ENCODE measurements at places on chromosomes 4 and X. TPM values are rescaled to one million over a fixed set of nuclear protein-coding genes. Genes with fewer than 3 reads are reported as not detected.

DNA sequence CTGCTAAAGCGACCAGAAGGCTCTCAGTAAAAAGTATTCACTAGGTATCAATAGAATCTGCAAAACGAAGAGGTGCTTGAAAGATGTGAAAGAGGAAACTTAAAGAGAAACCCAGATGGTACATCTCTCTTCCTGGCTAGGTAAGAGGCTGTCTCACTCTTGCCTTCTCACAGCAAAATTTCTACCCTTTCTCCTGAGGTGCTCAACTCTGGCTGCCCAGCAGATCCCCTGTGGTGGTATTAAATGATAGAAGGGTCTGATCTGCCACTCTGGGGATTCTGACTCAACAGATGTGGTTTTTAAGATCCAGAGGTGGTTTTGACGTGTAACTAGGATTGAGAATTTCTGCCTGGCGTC is 14.9 kb upstream of the TSPAN5 start:
- H3K27me3 ChIP-seq = no peaks in the 10 kb centered on the region
- H3K4me3 ChIP-seq = no peak overlapping the region
- no peak for DNase-seq
- no peaks in the 10 kb centered on the region for H3K4me1 ChIP-seq
- H3K27ac ChIP-seq = no peak overlapping the region
- H3K36me3 ChIP-seq = no peaks in the 10 kb centered on the region

- no peak for DNase-seq
- no peaks in the 10 kb centered on the region for H3K27me3 ChIP-seq
- H3K27ac ChIP-seq = no peak overlapping the region
- H3K4me3 ChIP-seq = no peak overlapping the region
Measured at GRCh38 chr4:55018521-55018920, 106.9 kb downstream of the KDR start.

- H3K27ac ChIP-seq = no peak overlapping the region
- no peak overlapping the region for H3K4me3 ChIP-seq
Measured at GRCh38 chr4:89175611-89176010, 64.3 kb downstream of the TIGD2 start.

DNA sequence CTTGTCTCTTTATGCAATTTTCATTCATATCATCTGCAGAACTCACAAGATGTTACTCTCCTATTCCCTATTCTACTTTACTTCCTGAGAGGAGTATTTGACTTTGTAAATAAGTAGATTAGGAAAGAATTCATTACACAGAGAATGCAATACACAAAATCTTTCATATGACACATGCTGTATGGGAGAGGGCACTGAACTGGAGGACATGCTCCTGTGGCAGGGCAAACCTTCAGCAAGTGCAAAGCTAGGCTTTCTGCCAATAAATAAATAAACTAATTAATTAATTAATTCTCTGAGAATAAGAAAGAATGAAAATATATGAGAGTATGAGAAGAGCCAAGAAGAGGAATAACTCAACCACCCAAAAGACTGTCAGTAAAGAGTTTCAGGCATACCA is 33.9 kb downstream of the THAP9 start:
- no peak for DNase-seq
- no peaks in the 10 kb centered on the region for H3K4me1 ChIP-seq

GRCh38 chrX:39174772-39175417 is 373.6 kb downstream of the MID1IP1 start:
- no peak overlapping the region for H3K4me3 ChIP-seq
- H3K27ac ChIP-seq = no peak overlapping the region
- H3K27me3 ChIP-seq = no peaks in the 10 kb centered on the region
- no peaks in the 10 kb centered on the region for H3K36me3 ChIP-seq
- DNase-seq = peak; percentile 10
- H3K4me1 ChIP-seq = no peaks in the 10 kb centered on the region

Gene TCEAL7
- total RNA-seq = 1.4 TPM

DNA sequence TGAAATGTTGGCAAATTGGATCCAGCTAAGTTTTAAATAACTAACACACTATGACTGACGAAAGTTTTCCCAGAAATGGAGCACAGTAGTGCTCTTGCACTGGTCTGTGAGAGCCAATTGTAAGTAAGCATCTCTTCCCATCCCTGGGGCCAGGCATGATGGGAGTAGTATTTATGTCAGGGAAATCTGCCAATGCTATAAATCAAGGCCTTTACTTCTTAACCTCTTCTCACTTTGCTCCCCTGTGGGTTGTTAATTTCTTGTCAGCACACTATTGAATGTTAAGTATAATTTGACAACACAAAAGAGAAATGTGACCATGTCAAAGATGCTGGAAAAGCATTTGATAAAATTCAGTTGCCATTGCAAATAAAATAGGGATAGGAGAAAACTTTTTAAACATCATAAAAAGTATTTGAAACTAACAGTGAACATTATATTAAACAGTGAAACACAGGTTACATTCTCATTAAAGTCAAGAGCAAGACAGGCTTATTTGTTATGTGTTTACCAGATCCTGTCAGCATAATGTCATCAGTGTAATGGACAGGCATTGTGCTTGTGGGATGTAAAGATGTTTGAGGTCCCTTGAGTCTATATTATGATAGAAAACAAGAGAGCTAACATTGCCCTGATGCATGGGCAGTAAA is 5.0 kb downstream of the F8A1 start:
- H3K4me3 ChIP-seq = no peak overlapping the region
- H3K27ac ChIP-seq = no peak overlapping the region
- no peaks in the 10 kb centered on the region for H3K4me1 ChIP-seq
- H3K27me3 ChIP-seq = no peaks in the 10 kb centered on the region
- DNase-seq = no peak

DNA sequence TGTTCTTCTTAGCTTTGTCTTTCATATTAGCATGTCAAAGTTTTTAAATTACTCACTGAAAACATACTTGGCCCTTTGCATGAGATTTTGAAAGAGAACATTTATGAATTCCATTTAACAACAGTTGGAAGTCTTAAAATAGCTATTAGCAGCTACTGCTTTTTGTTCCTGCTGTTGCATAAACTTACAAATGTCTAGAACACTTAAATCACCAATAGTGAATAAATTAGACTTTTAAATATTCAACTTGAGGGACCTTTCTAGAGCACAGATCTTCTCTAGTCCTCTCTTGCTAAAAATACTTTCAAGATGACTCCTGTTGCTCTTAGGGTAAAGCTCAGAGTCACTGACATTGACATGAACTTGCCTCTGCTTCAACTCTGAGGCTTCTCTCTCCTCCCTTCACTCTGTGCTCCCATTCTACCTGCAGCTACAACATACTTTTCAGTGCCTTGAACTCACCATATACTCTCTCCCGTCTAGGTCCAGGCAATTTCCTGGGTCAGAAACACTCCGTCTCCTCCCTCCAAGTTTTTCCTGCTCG is 15.8 kb upstream of the TXK start:
- no peak for DNase-seq
- no peaks in the 10 kb centered on the region for H3K4me1 ChIP-seq
- no peaks in the 10 kb centered on the region for H3K36me3 ChIP-seq
- H3K4me3 ChIP-seq = no peak overlapping the region
- no peaks in the 10 kb centered on the region for H3K27me3 ChIP-seq

GRCh38 chr4:98468709-98469108 is 189.7 kb downstream of the TSPAN5 start:
- no peaks in the 10 kb centered on the region for H3K4me1 ChIP-seq
- no peaks in the 10 kb centered on the region for H3K36me3 ChIP-seq
- DNase-seq = no peak
- H3K27ac ChIP-seq = no peak overlapping the region
- no peaks in the 10 kb centered on the region for H3K27me3 ChIP-seq

GRCh38 chr4:56909086-56909894 is 1.6 kb downstream of the REST start:
- peak overlapping the region; percentile 96 for H3K27ac ChIP-seq
- H3K27me3 ChIP-seq = no peaks in the 10 kb centered on the region
- H3K4me1 ChIP-seq = peaks cover 6% of the 10 kb centered on the region
- no peaks in the 10 kb centered on the region for H3K36me3 ChIP-seq
- H3K4me3 ChIP-seq = peak overlapping the region; percentile 97
- peak; percentile 38 for DNase-seq

GRCh38 chrX:136168929-136169735 is 21.8 kb downstream of the FHL1 start:
- DNase-seq = no peak
- H3K27me3 ChIP-seq = no peaks in the 10 kb centered on the region
- no peak overlapping the region for H3K27ac ChIP-seq
- H3K4me3 ChIP-seq = no peak overlapping the region
- H3K36me3 ChIP-seq = no peaks in the 10 kb centered on the region
- no peaks in the 10 kb centered on the region for H3K4me1 ChIP-seq

DNA sequence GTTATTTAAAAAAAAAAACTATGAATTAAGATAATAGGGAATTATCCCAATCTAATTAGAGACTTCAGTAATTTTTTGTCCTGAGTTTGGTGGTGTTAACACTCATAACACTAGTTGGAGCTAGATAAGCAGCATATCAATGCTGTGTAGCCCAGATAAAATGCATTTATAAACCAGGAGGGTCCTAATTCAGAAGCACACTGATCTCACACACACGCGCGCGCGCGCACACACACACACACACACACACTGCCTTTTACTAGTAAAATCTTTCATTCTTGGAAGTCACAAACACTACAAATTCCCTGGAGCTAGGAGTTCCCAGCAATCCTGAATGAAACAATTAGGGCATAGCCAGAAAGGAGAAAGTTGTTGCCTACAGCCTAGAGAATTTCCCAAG is 3.2 kb downstream of the UNC5C start:
- H3K36me3 ChIP-seq = no peaks in the 10 kb centered on the region
- no peak for DNase-seq
- H3K27ac ChIP-seq = no peak overlapping the region
- H3K4me3 ChIP-seq = peak overlapping the region; percentile 0
- H3K27me3 ChIP-seq = no peaks in the 10 kb centered on the region
- H3K4me1 ChIP-seq = no peaks in the 10 kb centered on the region

DNA sequence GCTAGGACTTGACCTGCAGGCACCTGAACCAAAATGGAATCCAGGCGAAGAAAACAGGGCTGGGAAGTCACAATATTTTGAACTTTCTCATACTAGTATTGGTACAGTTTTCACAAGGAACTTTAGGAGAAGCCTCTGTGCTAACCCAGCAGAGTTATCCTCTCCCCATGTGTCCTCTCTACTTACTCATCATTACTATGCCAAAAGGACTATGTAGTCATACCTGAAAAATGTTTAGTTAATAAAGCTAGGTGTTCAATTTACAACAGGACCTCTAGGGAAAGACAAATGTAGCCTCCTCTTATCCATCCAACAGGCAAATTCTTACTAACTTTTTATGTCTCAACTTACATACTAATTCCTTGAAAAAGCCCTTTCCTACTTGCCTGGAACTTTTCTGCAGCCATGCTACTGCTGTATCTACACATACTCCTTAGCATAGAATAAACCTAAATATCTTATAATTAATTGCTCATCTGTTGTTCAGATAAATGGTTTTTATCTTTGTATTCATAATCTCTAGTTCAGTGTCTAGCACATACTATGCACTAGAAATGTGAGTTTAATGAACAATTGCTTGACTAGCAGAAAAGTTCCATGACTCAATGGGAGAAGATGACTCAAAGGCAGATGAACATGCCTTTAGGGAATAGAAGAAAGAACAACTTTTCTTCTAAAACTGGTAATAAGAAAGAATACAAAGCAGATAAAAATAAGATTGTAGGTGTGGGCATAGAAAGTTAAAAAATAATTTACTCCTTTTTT is 215.5 kb upstream of the VEGFC start:
- no peak for DNase-seq
- no peak overlapping the region for H3K4me3 ChIP-seq
- H3K36me3 ChIP-seq = no peaks in the 10 kb centered on the region
- no peaks in the 10 kb centered on the region for H3K27me3 ChIP-seq
- no peak overlapping the region for H3K27ac ChIP-seq
- no peaks in the 10 kb centered on the region for H3K4me1 ChIP-seq

DNA sequence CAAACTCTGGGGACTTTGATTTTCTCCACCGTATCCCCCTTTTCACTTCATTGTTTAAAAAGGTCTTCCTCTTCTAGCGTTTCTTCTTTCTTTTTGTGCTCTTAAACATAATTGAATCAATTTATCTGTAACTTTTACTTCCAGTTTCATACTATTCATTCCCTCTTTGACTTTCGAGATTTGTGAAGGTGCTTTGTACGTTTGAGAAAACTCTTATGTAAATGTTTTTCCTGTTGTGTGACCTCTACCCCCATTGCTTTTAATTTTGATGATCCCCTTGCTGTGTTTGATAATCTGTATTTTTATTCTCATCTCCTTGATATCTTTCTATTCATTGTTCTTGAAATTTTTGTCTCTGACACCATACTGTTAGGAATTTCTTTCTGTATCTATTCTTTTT is 4.8 kb downstream of the USP38 start:
- no peaks in the 10 kb centered on the region for H3K36me3 ChIP-seq
- no peaks in the 10 kb centered on the region for H3K4me1 ChIP-seq
- no peak overlapping the region for H3K4me3 ChIP-seq

Gene ETDB
- not detected for total RNA-seq

DNA sequence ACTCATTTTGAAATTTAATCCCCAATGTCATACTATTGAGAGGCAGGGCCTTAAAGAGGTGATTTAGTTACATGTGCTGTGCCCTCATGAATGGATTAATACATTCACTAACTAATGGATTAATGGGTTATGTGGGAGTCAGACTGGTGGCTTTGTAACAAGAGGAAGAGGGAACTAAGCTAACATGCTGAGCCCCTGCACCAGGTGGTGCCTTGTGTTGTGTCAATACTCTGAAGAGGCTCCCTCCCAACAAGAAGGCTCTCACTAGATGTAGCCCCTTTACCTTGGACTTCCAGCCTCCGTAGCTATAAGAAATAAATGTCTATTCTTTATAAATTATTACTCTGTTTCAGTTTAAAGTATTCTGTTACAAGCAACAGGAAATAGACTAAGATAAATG is 411.9 kb upstream of the EMCN start:
- no peaks in the 10 kb centered on the region for H3K36me3 ChIP-seq
- H3K27ac ChIP-seq = no peak overlapping the region
- no peak for DNase-seq
- H3K4me3 ChIP-seq = no peak overlapping the region
- H3K27me3 ChIP-seq = no peaks in the 10 kb centered on the region

- H3K27me3 ChIP-seq = no peaks in the 10 kb centered on the region
- no peak overlapping the region for H3K4me3 ChIP-seq
- H3K36me3 ChIP-seq = no peaks in the 10 kb centered on the region
- no peaks in the 10 kb centered on the region for H3K4me1 ChIP-seq
- no peak for DNase-seq
- H3K27ac ChIP-seq = no peak overlapping the region
Measured at GRCh38 chr4:108483079-108483478, 137.3 kb upstream of the RPL34 start.

- H3K4me1 ChIP-seq = no peaks in the 10 kb centered on the region
- H3K4me3 ChIP-seq = no peak overlapping the region
- no peaks in the 10 kb centered on the region for H3K36me3 ChIP-seq
- H3K27ac ChIP-seq = no peak overlapping the region
Measured at GRCh38 chr4:95129821-95130311, 372.1 kb downstream of the BMPR1B start.

Gene QRFPR
- not detected for total RNA-seq

Gene RAB40A
- total RNA-seq = 24.7 TPM

- DNase-seq = peak; percentile 15
- H3K4me3 ChIP-seq = no peak overlapping the region
- no peak overlapping the region for H3K27ac ChIP-seq
- H3K36me3 ChIP-seq = no peaks in the 10 kb centered on the region
Measured at GRCh38 chrX:45849261-45849862, 648.7 kb upstream of the DIPK2B start.

Gene GBA3
- 0.97 TPM for total RNA-seq
